NCI-H524 treated with DMSO at 0.1 percent for 48 hours (cell line): ENCODE measurements at places on chromosomes 5 and 9.

DNA sequence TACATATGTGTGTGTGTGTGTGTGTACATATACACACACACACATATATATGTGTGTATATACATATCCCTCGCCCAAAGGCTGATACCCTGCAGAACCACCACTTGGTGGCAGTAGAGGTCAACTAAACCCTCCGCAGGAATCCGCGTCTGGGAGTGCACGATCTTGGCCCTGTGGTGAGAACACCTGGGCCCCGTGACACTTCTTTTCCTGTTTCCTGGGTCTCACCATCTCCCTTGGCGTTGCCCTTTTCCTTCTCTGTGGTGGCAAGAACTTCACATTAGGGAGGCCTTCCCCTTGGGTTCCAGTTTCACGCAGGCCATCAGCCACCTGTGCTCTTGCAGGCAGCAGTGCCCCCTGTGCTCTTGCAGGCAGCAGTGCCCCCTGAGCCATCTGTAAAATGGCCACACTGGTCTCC is 8.2 kb downstream of the IL9 start:
- peak; percentile 11 for DNase-seq

GRCh38 chr9:5186416-5187169 is 1.2 kb upstream of the INSL6 start:
- DNase-seq: no peak

DNA sequence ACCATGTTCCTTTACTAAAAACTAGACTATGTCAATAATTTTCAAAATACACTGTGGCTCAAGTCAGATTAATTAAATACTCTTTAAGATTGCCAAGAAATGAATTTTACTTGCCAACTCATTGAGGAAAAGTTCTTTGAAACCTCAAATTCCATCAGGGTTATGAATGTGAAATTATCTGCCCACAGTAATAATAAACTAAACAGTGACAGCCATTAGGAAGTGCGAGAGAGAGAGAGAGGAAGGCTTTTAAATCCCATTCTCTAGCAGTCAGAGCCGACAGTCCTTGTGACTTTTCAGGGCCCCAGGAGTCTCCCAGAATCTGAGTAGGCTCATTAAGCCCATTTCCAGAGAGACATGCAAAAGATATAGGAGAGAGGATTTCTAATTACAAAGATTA is 236.1 kb downstream of the MARCHF11 start:
- DNase-seq: no peak

DNA sequence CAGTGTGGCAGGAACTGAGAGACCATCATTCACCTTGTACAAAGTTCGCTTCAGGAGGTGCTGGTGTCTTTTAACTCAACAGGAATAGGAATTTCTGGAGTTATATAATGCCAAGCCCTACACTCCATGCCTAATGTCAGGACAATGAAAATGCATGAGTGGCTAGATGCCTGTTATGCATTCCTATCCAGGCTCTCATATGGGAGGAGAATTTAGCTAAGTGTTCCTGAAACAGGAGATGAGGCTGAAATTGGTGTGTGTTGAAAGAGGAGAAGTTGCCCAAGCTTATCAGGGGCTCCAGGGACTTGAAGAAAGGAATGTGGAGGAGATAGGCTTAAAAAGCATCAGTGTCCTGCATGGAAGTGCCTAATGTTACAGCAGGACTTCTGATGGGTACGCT is 26.8 kb upstream of the PRUNE2 start:
- DNase-seq: no peak

DNA sequence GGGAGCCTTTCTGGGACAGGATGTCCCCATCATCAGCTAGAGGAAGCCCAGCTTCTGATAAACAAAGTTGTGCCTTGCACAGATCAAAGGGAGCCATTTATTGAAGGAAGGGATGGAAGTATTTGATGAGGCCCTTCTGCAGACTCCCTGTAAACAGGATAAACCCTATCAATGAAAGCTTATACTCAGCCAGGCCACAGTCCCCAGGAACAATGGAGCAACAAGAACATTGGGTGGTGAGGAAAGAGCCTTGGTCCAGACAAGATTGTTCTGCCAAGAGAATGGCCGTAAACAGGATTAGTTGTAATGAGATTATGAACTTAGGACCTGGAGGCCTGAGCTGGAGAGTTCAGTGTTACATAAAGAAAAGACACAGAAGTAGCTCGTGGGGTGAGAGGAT is 40.5 kb upstream of the LIFR start:
- DNase-seq: no peak

GRCh38 chr5:148491793-148492184 is 108.0 kb downstream of the FBXO38 start:
- DNase-seq: no peak

DNA sequence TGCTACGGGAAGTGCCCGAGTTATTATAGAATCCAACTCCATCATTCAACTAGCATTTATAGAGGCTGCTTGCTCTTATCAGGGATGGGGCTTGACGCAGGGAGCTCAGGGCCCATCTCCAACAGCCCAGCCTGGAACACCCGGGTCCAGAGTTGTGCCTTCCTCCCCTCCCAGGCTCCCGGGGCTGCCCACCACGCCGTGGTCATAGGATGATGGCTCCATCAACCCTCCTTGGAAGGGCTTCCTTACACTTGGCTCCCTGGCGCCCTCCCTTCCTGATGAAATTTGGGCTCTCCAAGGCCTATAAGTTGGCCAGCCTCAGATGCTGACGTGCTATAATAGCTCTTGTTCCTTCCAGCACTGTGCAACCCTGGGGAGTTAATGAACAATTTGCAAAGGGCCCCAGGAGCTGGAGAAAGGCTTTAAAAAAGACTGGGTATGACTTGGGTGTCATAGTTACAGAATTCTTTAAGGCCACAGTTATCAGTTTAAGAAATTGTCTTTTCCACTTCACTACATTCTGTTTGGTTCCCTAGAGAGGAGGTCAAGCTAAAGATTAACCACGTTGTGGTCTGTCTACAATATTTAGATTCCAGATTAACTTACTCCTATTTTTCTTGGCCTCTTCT is 42.5 kb upstream of the GADD45G start:
- no peak for DNase-seq

DNA sequence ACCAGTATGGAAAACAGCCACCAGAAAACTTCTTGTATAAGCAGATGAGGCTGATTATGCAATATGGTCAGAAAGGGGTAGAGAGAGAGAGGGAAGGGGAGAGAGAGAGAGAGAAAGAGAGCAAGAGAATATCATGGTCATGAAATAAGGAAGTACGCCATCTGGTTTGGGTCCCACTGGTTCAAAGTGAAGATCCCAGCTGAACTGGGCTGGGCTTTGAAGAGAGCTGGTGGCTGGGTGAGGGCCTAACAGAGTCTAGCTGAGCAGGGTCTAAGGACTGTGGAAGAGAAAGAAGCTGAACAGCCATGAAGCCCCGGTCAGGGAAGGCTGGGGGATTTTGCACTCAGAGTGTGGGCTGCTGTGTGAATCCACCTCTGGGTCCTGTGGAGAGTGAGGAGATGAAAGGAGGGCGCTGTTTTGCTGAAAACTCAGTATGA is 14.6 kb downstream of the TRIM14 start:
- no peak for DNase-seq

- DNase-seq: no peak
Measured at GRCh38 chr5:64971513-64971912, 202.8 kb downstream of the CWC27 start.

DNA sequence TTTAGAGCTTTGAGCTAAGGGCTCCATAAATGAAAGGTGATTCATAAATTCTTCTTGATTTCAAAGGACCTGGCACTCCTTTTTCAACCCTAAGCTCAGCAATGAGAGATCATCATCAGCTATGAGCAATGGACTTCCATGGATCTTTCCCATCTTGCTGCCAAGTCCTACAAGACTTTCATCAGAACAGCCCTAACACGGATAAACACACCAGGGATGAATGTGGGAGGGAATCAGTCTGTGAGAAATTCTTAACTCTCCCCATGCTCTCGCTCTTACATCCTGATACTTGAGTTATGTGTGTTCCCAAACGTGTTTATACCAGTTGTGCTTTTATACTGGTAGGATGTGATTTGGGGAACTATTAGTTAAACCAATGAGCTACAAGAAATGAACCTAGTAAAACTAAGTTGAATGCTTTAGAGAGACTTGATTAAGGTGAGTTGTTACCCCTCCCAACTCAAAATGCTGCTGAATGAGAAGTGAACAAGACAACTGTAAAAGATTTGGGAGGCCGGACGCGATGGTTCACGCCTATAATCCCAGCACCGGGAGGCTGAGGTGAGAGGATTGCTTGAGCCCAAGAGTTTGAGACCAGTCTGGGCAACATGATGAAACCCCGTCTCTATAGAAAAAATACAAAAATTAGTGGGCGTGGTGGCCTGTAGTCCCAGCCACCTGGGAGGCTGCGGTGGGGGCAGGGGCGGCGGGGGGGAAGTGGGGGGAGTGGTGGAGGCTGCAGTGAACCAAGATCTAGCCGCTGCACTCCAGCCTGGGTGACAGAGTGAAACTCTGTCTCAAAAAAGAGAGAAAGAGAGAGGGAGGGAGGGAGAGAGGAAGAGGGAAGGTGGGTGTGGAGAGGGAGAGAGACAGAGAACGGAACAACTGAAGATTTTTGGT is 5.2 kb upstream of the RPL26L1 start:
- DNase-seq: no peak

DNA sequence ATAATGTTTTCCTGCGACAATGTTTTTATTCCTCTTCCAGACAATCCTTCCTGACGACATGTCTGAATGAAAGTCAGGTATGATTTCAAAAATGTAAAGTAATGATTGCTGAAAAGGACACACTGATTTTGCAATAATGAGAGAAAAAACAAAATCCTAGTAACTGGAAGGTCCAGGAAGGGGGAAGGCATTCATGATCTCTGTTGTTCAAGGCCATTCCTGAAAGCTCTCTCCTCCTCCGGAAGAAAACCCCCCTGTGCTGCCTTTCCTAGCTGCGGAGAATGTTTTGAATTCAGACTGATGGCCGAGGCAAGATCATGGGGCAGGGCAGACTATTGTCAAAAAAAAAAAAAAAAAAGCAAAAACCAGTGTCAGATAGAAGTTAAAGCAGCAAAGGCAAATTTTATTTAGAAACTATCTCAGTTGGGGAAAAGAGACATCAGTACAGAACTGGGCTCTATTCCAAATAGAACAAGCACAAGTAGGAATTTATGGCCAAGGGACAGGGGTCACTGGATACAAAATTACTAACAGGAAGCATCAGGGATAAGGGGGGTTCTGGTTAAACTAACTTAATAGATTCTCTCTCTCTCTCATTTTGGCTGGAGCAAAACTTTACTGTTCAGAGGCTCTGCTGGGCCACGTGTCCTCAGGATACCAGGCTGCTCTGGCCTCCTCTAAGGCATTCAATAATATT is 36.5 kb upstream of the CTSV start:
- no peak for DNase-seq

- DNase-seq: no peak
Measured at GRCh38 chr5:140587495-140587894, 22.9 kb downstream of the SLC35A4 start.
